ENCODE measurements at places on chromosomes 1 and 21. TPM values are rescaled to one million over a fixed set of nuclear protein-coding genes. Genes with fewer than 3 reads are reported as not detected.

The C4BPA gene
- 3.6 TPM for total RNA-seq

The FHAD1 gene
- total RNA-seq: not detected

The LYPD8 gene
- total RNA-seq: not detected

The MASP2 gene
- total RNA-seq: not detected

The TMEM269 gene
- not detected for total RNA-seq

The TAF13 gene
- 32.2 TPM for total RNA-seq

The NMNAT2 gene
- total RNA-seq: 38.6 TPM

The S100A4 gene
- total RNA-seq: 144 TPM

The PRRX1 gene
- 55.1 TPM for total RNA-seq

The USF1 gene
- 21.7 TPM for total RNA-seq

The NTNG1 gene
- 2.6 TPM for total RNA-seq

The CBR3 gene
- total RNA-seq: 8.2 TPM

The NPR1 gene
- total RNA-seq: 42.9 TPM

The HOOK1 gene
- 3.9 TPM for total RNA-seq

The AK5 gene
- total RNA-seq: 2.8 TPM

The SPATA46 gene
- not detected for total RNA-seq

The A3GALT2 gene
- not detected for total RNA-seq

The SH2D5 gene
- 0.63 TPM for total RNA-seq

The DNASE2B gene
- total RNA-seq: not detected

The RBP7 gene
- total RNA-seq: 31.4 TPM

The ROR1 gene
- total RNA-seq: 40.8 TPM

The PIGR gene
- not detected for total RNA-seq

The ZNF695 gene
- total RNA-seq: 0.08 TPM

The CHRM3 gene
- 2.4 TPM for total RNA-seq

The VAV3 gene
- 2.8 TPM for total RNA-seq

The CFHR1 gene
- not detected for total RNA-seq

The PGLYRP4 gene
- total RNA-seq: not detected

The LHX8 gene
- total RNA-seq: not detected

The PRR9 gene
- total RNA-seq: 1.2 TPM

The CAMSAP2 gene
- 36.4 TPM for total RNA-seq

The GOLT1A gene
- total RNA-seq: not detected

The MAEL gene
- 6.7 TPM for total RNA-seq

The NR1I3 gene
- not detected for total RNA-seq

The CELA2A gene
- total RNA-seq: not detected

The RNU1-3 gene
- not detected for total RNA-seq

The SGIP1 gene
- 1.3 TPM for total RNA-seq

The ERRFI1 gene
- 33.0 TPM for total RNA-seq

The ARHGEF2 gene
- total RNA-seq: 69.8 TPM

The NBPF4 gene
- total RNA-seq: not detected

The LEPR gene
- 25.2 TPM for total RNA-seq

The CFHR3 gene
- 0.20 TPM for total RNA-seq

The SLC5A9 gene
- total RNA-seq: not detected

The DENND2C gene
- 1.2 TPM for total RNA-seq

The GFI1 gene
- 1.1 TPM for total RNA-seq

The SAMD13 gene
- total RNA-seq: 1.1 TPM

The MCOLN2 gene
- 0.90 TPM for total RNA-seq

The ARHGAP29 gene
- 29.9 TPM for total RNA-seq

The ZNF648 gene
- total RNA-seq: not detected

The SPRR4 gene
- not detected for total RNA-seq

The WNT3A gene
- not detected for total RNA-seq

The MMP23B gene
- 26.9 TPM for total RNA-seq

The GJB3 gene
- not detected for total RNA-seq
